ENCODE measurements at places on chromosomes 3 and 15. TPM values are rescaled to one million over a fixed set of nuclear protein-coding genes. Genes with fewer than 3 reads are reported as not detected.

Gene A4GNT
- total RNA-seq = not detected

Gene MESP2
- total RNA-seq = 0.41 TPM

Gene CNTN6
- not detected for total RNA-seq

Gene ANKRD28
- 44.2 TPM for total RNA-seq

Gene GOLGA8J
- not detected for total RNA-seq

Gene GREM1
- 0.23 TPM for total RNA-seq

Gene SNX22
- 0.98 TPM for total RNA-seq

Gene KIF7
- 3.5 TPM for total RNA-seq

Gene CHRNA7
- 0.25 TPM for total RNA-seq

Gene PHLDB2
- 0.94 TPM for total RNA-seq

Gene CHRFAM7A
- 2.1 TPM for total RNA-seq

Gene LRRC31
- 0.07 TPM for total RNA-seq

Gene NUP210
- 143 TPM for total RNA-seq

Gene HCLS1
- total RNA-seq = 234 TPM

Gene PIERCE2
- not detected for total RNA-seq

Gene CACNA1D
- 7.7 TPM for total RNA-seq

Gene CNTN4
- total RNA-seq = not detected

Gene CYP1A2
- total RNA-seq = not detected

Gene NECTIN3
- 2.6 TPM for total RNA-seq

Gene DPPA2
- not detected for total RNA-seq

Gene DUOXA1
- not detected for total RNA-seq

Gene GLDN
- 0.62 TPM for total RNA-seq

Gene PLAAT1
- total RNA-seq = not detected

Gene CLCN2
- total RNA-seq = 6.9 TPM
